Activated naive CD8-positive, alpha-beta T cell treated with anti-CD3 and anti-CD28 coated beads for 36 hours (primary cell): ENCODE measurements at places on chromosomes 16 and 17.

GRCh38 chr16:71880176-71880575, 3.8 kb downstream of the ZNF821 start:
- DNase-seq: no peak

- no peak for DNase-seq
Measured at GRCh38 chr17:3788200-3788599, 12.8 kb downstream of the ITGAE start.

DNA sequence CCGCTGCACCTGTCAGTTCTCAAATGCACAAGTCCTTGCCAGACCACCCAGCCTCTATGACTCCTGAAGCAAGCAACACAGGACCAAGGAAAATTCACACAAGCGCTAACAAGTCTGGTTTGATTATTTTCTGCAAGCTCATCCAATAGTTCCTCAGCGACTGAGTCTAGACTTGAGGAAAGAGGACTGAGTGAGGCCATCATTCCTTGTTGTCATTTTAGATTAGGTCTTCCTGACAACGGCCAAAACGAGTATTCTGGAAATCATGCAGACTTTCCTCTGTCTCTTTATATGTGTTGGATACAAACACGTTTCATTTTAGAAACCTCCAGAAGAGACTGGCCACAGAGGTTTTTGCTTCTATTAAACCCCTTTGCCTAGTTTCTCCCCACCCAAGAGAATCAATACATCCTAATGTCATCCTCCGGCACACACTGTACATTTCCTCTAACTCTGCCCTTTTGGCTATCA, 561 bp downstream of the CCDC47 start:
- no peak for DNase-seq

- no peak for DNase-seq
Measured at GRCh38 chr17:37465069-37465616, 24.5 kb upstream of the DUSP14 start.

DNA sequence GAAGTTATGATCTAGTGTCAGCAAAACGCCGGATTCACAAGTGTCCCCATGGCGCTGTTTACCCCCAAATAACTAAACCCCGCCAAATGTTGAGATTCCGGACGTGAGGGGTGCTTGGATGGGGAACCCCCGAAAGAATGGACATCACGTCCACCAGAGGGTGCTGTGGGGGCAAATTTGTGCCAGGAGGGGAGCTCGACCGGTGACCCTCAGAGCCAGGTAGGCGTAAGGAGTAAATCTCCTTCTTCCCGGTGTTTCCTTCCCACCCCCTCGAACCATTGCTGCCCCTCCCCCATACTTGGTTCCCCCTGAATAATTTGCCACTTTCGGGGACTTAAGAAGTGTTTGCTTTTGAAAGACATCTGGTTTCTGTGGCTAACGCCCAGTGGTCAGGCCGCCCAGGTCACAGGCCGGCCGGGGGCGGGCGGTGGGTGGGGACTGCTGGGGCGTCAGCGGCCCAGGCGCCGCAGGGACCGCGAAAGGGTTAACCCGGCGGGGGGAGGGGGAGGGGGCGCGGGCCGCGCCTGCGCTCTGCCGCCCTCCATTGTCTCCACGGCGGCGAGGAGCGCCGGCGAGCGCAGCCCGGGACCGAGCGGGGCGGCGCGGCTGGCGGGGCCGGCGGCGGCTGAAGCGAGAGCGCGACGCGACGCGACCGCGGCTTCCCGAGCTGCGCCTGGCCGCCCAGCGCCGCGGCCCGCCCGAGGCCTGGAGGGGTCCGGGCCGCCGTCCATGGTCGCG, at the start of gene ZNRF1:
Gene ZNRF1 (plus strand): TSS at position 544 of the 738 bp plus-strand sequence. CDS start 648 bp downstream, outside the sequence.
- peak; percentile 81 for DNase-seq

- no peak for DNase-seq
Measured at GRCh38 chr17:80187515-80187941, 17.7 kb downstream of the CARD14 start.

GRCh38 chr16:3020247-3020603, at the start of gene TNFRSF12A:
Gene TNFRSF12A (plus strand): TSS chr16:3020368. CDS start chr16:3020398, 30 bp downstream.
- peak; percentile 78 for DNase-seq

DNA sequence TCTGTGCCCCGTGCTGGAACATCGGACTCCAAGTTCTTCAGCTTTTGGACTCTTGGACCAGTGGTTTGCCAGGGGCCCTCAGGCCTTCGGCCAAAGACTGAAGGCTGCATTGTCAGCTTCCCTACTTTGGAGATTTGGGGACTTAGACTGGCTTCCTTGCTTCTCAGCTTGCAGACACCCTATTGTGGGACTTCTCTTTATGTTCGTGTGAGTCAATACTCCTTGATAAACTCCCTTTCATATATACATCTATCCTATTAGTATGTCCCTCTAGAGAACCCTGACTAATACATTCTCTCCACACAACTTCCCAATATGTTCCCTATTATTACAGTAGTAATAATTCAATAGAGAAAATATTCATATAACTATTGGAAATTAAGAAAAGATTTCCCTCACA, 9.2 kb upstream of the ASGR2 start:
- no peak for DNase-seq

DNA sequence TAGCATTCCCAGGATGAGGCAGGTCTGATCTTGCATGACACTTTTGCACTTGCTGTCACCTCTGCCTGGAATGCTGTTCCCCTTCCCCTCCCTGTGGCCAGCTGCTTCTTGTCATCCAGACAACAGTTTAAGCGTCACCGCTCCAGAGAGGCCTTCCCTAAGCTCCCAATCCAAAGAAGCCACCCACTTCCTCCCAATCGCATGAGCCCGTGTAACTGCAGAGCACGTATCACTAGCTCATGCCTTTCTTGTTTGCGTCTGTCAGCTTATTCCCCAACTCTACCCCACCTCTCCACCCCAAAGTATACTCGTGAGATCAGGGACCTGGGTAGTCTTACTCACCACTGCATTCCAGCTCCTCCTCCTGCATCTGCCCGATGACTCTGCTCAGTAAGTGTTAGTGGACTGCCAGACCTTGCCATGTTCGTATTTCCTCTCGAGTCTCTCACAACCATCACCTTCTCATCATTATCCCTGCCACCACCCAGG, 92.8 kb downstream of the GAS7 start:
- DNase-seq: no peak

- no peak for DNase-seq
Measured at GRCh38 chr17:64426596-64426995, 22.3 kb upstream of the MILR1 start.

DNA sequence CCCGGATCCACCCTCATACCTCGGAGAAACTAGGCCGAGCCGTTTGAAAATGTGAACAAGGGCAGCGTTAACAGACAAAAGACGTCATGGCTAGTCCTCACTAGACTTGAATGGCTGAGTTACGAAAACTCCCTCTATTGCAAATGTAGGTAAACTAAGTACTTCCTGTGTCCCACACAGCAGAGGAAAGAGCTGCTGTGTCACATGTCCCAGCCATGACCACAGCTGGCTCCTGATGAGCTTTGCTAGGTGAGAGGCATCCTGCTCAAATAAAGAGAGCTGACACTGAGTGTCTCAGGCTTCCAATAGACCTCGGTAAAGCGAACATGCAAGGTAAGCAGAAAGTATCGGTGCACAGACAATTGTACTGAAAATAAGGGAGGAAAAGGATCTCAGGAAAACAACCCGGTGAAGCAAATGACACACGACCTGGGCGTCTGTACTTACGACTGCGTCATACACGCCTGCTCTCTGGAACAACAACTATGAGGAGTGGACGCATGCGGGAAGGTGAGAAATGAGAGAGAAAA, 26.0 kb downstream of the TMEM204 start:
- DNase-seq: no peak

DNA sequence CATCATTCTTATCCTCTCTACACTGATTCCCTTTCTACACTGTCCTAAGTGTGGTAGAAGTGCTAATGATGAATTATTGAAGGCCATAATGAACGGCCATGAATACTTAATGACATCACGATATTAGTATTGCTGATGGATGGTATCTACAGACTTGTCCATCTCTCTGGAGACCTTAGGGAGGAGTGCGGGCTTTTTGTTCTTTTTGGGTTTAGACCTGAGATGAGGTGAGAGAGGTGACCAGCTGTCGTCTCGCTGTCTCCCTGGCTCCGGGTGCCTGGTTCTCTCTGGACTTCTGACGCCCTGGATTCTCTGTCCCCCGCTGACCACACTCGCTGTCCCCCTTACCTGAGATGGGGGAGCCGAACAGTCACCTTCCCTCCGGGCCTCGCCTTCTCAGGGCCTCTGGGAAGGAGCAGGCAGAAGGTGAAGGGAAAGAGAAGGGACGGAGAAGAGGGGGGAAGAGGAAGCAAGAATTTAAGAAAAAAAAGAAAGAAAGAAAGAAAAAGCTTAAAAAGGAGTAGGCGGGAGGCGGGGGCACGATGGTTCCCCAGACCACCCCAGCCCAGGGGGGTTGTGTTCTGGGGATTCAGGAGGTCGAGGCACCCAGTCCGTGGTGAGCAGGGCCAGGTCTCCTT, 17.1 kb downstream of the SGCA start:
- no peak for DNase-seq

DNA sequence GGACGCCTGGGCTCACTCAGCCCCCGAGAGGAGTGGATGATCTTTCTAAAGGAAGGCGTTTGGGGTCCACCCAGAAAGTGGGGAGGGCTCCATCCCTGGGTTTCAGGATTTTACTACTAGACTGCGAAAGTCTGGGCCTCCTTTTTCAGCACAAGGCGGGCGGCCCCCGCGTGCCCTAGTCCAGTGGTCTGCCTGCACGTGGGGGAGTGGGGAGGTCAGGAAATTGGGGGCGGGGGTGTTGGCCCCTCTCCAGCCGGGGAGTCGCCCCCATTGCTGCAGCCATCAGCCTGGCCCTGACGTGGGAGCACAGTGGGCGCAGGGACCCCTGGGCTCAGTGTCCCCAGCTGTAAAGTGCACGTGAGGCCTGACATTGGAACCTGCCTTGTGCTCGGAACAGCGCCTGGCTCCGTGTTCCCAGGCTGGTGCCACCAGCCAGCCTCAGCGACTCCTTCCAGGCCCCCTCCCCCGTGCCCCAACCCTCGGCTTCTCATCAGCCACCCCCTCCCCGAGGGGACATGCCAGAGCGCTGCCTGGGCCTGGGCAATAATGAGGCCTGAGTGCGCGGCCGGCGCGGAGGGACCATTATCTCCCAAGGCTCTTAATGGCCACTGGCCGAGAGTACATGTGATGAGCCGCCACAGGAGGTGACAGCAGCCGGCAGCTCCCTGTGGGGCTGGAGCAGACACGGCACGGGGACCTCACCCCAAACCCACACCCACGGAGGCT, 2.4 kb upstream of the C1QTNF8 start:
- DNase-seq: no peak

DNA sequence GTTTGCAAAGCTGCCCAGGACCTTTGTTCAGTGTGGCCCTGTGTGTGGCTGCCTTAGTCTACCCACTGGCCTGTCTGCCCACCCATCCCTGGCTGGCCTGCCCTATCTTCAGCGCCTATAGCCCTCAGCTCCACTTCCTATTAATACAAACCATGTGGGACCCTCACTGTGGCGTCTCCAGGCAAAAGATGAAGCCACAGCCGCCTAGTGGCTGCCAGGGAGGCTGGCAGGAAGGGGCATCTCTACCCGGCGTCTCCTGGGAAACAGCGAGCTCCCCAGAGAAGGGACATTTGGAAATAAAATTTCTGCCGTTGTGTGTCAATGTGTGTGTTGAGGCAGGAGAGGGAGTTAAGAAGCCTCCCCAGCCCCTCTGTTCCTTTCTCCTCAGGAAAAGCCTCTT, 31.5 kb downstream of the NEUROD2 start:
- no peak for DNase-seq

DNA sequence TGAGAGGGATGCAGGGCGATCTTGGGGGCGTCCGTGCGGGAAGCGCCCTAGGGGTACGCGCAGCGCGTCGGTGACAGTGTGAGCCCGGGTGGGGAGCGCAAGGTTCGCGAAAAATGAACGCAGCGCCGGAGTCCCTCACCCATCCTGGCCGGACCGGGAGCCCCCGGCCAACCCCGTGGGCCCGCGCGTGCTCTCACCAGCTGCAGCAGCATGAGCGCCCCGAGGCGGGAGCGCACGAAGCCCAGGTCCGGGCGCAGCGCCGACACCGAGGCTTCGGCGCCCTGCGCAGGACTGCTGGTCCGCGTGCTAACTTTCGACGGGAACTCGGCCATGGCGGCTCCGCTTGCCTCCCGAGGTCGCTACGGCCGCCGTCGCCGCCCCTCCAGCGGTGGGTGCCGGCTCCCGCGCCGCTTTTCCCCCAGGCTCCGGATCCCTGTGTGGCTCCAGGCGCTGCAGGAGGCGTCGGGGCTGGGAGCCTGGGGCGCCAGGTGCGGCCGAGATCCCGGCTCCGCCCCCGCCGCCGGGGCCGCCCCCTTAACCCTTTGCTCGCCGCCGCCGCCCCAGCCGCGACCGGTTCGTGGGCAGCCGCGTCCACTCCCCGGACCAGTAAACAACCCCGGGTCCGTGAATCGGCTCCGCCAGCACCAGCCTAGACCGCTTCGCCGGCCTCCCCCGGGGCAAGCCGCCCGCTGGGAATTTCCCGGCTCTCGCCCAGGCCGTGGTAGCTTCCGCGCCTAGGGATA, at the start of gene PLLP:
Gene PLLP (minus strand): TSS at position 464 of the 743 bp plus-strand sequence. CDS start 132 bp downstream, at position 332.
- peak; percentile 51 for DNase-seq

- no peak for DNase-seq
Measured at GRCh38 chr17:35146214-35146833, 1.3 kb upstream of the UNC45B start.

- DNase-seq: no peak
Measured at GRCh38 chr17:79022507-79022991, 1.4 kb upstream of the C1QTNF1 start.

- DNase-seq: no peak
Measured at GRCh38 chr17:19703828-19704613, 12.4 kb downstream of the SLC47A2 start.

DNA sequence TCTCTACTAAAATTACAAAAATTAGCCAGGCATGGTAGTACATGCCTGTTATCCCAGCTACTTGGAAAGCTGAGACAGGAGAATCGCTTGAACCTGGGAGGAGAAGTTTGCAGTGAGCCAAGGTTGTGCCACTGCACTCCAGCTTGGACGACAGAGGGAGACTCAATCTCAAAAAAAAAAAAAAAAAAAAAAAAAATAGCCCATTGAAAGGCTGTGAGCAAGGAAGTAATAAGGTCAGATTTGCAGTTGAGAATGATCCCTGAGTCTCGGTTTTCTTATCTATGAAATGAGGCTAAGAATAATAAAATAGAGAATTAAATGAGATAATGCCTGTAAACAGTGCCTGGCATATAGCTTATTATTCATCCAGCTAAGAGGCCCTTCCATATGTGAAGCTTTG, 1.3 kb upstream of the PDK2 start:
- no peak for DNase-seq

- no peak for DNase-seq
Measured at GRCh38 chr16:66857437-66857836, 13.2 kb downstream of the CA7 start.

GRCh38 chr16:75318737-75319136, 67.3 kb upstream of the BCAR1 start:
- no peak for DNase-seq

- DNase-seq: peak; percentile 67
Measured at GRCh38 chr16:610513-611381, 20.0 kb upstream of the WFIKKN1 start.
